ENCODE measurements at places on chromosomes 11 and 22.
A peak's percentile ranks its signal among the peaks of the same experiment; 100 is the strongest.

DNA sequence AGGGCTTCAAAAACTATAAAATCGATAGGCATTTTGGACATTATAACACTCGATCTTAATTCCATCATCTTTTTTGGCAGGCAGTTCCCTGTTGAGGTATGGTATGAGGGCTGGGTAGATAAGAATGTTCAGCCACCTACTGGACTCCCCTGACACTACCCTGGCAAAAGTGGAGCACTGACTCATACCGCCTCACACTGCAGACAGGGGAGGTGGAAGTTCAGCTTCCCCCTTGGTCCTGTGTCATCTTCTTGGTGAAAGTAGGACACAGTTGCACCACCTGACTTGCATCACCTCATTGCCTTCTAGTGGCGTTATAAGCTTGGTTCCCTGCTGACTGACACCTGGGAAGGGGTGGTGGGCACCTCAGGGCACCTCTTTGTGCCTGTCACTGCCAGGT, 30.4 kb downstream of the PAAF1 start:
- peak; percentile 46 for DNase-seq

- DNase-seq = no peak
Measured at GRCh38 chr11:132519241-132519815, 1013.0 kb downstream of the OPCML start.

DNA sequence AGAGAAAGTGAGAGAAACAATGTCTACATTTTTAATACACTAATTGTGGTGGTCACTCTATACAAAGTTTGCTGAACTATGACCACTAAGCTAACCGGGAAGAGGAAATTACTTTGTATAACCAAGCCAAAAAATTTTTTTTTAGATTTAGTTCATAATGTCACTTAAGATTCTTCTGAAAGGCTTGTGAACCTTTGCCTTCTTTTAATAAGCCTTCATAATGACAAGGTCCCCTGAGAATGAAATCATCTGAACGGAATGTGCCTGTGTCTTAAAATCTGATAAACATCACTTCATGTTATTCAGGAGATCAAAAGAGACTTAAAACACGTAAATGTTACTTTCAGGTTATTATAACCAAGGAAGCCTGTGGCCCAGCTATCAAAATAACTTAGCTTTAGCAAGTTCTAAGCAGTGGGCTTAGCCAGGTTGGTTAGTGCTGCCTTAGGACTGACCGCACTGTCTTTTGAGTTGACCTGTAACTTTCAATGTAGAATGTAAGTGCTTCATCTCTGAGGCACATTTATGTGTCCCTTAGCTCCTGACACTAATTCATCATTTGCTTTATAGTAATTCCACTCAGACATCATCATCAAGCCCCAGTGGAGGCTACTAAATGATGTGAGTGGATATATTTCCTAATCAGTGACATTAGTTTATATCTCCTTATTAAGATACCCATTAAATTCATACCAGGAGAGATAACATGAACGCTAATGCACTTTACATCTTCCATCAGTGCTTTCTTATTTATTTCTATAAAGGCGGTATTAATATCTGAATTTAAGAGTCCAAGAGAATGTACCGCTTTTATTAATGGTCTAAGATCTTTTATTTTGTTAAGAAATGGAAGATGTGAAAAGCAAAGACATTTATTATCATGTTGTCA, 122.5 kb downstream of the WNT11 start:
- DNase-seq = peak; percentile 6

DNA sequence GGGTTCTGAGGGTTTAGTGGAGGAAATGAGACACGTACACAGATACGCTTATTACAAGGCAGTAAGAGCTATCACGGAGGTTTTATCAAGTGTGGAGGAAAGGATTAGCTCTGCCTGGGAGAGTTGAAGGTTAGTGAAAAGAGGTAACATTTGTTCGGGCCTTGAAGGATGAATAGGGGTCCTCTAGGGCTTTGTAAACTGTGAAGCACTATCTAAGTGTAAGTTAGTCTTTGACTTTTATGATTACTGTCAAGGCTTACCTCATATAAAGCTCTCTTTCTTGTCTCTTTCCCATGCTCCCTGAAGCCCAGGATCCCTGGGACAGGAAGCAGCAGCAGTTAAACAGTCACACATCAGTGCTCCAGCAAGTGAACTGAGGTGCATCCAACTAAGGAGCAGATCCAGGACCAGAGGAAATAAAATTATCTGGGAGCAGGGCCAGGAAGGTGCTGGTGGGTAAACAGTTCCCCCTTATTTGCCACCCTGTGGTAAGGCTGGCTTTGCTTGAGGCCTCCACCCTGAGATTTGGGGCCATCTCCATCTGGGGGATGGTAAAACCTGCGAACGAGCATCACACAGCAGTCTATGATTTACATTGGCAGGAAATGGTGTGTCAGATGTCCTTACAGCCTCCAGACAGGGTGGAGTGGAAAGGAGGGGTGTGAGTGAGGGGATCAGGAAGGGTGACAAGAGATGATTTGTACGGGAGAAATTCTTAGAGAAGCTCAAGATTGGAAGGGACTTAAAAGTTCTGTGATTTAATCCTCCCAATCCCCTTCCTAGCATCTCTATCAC, 27.2 kb downstream of the GVQW3 start:
- DNase-seq = peak; percentile 28

DNA sequence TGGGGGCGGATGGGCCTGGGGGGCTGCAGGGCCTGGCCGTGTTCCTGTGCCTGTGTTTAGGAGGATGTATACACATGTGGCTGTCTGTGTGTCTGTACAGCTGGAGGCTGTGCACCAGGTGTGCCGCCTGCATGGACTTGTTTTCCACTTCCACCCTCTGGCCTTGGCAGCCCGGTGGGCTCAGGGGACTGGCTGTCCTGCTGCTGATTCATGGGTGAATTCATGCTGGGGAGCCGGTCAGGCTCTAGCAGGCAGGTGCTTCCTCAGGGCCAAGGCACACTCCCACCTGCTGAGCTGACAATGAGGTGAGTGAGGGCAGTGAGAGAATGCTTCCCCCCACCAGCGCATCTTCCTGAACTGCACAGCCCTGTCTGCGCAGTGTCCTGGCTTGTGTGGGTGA, 88.4 kb downstream of the CCDC81 start:
- no peak for DNase-seq

GRCh38 chr22:49321477-49322055, 506.1 kb downstream of the BRD1 start:
- no peak for DNase-seq

- no peak for DNase-seq
Measured at GRCh38 chr11:72561856-72562255, 112.4 kb downstream of the PDE2A start.

GRCh38 chr22:45861259-45861658, 115.7 kb downstream of the WNT7B start:
- no peak for DNase-seq

DNA sequence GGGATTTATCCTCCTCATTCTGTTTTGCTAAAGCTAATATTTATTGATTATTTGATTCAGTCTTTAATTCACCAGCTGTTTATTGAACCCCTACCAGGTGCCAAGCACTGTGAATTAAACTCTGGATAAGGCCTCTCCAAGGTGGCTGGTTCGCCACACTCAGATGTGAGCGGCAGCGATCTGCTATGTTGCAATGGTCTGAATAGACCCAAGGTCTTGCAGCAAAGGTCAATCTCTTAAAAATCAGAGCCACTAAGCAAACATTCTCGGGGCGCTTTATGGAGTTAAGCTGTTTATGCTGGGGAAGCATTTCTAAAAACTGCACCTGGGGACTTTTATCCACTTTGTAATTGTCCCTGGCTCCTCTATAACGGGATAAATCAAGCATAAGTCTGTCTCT, 10.5 kb upstream of the TSPAN18 start:
- DNase-seq = no peak

DNA sequence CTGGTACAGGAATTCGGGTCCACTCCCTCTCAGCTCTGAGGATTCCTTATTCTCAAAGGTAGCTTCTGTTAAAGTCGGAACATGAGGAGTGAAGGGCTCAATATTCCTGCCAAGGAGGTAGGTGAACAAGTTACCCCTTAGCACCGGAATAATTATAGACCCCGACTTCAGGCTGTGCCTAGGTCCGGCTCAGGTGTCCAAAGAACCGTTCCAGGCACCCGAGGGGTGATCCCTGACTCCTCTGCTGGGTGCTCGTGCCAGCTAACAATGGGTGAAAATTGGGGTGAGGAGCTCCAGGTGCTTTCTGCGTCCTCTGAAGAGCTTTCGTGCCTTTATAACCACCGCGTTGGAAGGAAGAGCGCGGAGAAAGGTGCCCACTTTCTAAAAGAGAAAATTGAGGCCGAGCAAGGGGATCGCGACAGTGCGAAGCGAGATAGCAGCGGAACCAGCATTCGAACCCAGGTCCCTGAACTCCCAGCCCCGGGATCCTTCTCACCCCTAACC, 393 bp downstream of the CYB561A3 start:
- DNase-seq = no peak

DNA sequence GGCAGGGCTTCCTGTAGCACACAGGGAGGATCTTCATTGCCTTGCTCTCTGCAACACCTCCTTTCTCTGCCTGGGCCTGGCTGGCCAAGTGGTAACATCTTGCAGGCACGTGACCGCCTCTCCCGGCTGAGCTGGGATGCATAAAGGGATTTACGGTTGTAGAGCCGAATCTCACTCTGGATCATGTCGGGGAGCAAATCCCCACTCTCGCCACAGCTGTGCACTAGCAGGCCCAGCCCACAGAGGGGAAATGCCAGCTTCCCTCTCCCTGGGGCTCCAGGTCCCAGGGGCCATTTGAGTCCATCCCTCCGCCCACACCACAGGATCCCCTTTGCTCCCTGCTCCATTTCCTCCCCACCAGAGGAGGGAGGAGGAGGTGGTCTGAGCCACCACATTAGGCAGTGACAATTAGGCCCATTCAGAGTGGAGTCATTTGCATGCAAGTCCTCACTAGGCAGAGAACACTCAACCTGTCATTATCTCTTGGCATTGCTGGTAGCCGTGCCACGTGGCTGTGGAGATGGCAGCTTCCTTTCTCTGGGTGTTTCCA, 196.7 kb downstream of the DSCAML1 start:
- no peak for DNase-seq

GRCh38 chr11:134882141-134882540, 470.1 kb upstream of the B3GAT1 start:
- no peak for DNase-seq

- no peak for DNase-seq
Measured at GRCh38 chr22:37137131-37137530, 12.6 kb downstream of the IL2RB start.

- DNase-seq = peak; percentile 48
Measured at GRCh38 chr22:23289851-23290724, 109.8 kb downstream of the BCR start.

GRCh38 chr11:18000760-18001159, 12.1 kb downstream of the SERGEF start:
- no peak for DNase-seq

GRCh38 chr11:17401841-17402240, 13.4 kb upstream of the KCNJ11 start:
- no peak for DNase-seq

DNA sequence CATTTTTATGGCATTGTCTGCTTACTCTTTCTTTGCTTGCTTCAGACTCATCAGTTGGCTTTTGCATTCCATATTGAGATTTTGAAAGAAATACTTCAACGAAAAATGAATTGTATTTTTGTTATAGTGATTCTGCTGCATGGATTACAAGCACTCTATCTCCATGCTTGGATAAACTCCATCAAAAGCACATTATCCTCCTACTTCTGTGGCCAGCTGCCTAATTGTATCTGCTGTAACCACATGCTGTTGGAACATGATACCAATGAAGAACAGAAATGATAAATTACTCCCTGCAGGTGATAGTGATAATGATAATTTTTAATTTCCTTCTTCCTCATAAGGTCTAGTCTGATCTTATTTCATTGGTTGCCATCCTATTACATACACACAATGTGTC, 100.8 kb downstream of the PRMT3 start:
- DNase-seq = no peak

- no peak for DNase-seq
Measured at GRCh38 chr11:24624432-24624831, 127.6 kb downstream of the LUZP2 start.

DNA sequence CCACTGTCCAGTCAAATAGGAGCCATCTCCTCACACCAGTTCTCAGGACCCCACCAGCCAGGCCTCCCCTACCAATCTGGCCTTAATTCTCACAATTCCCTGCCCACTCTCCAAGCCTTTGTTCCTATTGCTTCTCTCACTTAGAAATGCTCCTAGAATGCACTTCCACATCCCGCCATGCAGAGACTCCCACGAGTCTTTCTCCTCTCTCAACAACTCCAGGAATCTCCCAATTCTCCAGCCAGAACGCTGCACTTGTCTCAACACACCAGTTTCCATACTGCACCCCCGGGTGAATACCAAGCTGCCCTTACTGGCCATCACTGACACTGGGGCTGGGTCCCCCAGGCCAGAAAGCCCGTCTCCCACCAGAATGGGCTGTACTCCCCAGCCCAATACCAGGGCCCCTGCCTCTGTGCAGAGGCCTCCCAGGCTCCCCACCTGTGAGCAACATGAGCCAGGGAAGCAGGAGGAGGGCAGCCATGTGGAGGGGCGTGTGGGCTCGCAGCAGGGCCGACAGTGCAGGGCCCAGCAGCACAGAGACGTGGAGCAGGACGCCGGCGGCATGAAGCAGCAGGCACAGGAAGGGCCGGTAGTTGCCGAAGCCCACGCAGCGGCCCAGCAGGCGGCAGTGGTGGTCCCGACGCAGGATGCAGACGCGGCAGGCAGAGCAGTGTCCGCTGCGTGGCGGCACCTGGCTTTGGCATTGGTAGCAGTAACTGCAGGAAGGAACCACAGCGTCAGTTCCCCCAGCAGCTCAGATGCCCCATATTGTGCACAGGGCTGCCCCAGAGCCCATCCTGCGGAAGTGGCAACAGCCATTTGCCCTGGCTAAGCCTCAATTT, 2.4 kb downstream of the ZDHHC24 start:
- DNase-seq = no peak

DNA sequence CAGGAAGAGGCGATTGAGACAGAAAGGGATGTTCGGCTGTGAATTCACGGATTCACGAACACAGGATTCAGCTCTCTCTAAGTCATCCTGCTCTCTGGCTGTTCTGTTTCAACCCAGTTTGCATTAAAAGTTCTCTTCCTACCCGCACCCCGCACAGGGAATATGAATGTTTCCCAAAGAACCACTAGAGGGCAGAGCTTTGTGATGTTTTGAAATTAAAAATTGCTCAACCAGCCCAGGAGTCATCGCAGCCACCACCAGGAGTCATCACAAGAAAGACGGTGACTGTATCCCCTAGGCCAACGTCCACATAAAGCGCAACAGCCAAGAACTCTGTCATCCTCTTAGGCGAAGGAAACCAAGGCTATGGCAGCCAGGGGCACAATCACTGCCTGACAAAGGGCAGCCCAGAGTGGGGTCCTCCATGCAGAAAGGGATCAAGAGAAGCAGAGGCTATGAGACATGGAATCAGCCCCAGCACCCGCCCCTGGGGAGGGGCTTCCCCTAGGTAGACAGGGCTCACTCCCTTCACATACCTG, 122.4 kb downstream of the WT1 start:
- DNase-seq = peak; percentile 80

DNA sequence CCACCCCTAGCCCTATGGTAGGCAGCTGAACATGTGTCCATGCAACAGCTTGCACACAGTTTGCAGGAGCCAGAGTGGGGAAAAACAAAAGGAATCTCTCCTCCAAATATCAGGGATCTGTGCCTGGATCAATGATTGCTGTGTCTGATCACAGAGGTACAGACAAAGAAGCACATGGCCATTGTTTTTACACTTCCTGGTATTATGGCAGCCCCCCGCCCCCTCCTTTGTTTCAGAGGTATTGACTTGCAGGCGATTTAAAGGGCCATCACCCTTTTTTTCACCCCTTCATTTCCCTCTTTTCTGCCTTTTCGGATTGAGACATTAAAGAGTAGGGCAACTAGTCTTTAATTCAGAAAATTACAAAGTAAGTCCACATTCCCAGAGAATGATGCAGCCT, 453.0 kb upstream of the LUZP2 start:
- DNase-seq = no peak

- no peak for DNase-seq
Measured at GRCh38 chr11:105448703-105449079, 161.2 kb upstream of the GRIA4 start.
